ENCODE measurements at places on chromosomes 1 and 21.
A peak's percentile ranks its signal among the peaks of the same experiment; 100 is the strongest.

GRCh38 chr1:91731815-91732214, 154.1 kb downstream of the TGFBR3 start:
- peak; percentile 34 for DNase-seq

- peak; percentile 20 for DNase-seq
Measured at GRCh38 chr1:11245904-11246719, 16.2 kb downstream of the MTOR start.

DNA sequence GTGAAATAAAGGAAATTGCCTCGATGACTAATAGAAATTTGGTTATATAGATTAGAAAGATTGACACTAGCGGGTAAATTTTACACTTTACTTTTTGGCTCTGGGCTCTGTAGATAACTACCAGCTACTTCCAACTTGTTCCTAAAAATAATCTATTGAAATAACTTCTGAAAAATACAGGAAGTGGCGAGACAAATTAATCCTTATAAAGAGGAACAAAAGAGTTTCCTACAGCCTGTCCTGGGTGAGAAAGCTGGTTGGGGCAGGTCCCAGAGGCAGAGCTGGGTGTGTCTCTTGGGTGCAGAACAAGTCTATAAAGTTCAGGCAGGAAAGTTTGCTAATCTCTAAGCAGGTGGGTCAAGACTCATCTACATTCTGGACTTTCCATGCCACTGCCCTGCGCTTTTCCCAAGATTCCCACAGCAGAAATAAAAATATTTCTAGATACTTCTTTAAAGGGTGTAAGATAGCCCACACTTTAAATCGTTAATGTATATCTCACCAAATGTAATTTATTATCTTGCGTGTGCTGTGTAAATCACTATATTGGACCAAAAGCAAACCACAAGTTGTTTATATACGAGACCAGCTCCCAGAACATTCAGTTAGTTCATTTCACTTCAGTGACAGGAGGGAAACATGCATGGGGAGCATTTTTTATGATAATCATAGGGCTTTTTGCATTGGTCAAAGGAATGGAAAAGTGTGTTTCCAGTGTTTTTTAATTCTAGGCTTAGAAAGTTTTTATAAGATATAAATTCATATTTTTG, 70.1 kb upstream of the NRIP1 start:
- no peak for DNase-seq

DNA sequence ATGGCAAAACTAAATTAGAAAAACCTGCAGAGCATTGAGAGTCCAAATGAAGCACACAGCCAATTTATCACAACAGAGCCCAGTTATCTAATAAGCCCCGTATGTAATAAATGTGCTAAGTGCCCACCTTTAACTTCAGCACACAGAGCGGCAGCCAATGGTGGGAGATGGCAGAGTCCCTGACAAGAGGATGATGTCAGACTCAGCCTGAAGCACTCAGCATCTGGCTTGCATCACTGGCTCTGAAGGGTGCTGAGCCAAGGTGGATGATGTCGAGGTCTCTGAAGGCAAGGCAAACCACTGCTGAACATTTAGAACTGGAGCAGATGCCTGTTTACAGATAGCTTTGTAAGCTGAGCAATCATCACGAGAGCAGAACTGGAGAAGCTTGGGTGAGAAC, 118.3 kb downstream of the NUF2 start:
- DNase-seq, result no peak

GRCh38 chr1:246139745-246140182, 367.3 kb downstream of the SMYD3 start:
- no peak for DNase-seq

- no peak for DNase-seq
Measured at GRCh38 chr21:40882192-40882915, 35.4 kb upstream of the DSCAM start.

- no peak for DNase-seq
Measured at GRCh38 chr21:31360717-31361116, 16.7 kb upstream of the TIAM1 start.

- no peak for DNase-seq
Measured at GRCh38 chr1:214455971-214456867, 95.2 kb downstream of the PTPN14 start.

DNA sequence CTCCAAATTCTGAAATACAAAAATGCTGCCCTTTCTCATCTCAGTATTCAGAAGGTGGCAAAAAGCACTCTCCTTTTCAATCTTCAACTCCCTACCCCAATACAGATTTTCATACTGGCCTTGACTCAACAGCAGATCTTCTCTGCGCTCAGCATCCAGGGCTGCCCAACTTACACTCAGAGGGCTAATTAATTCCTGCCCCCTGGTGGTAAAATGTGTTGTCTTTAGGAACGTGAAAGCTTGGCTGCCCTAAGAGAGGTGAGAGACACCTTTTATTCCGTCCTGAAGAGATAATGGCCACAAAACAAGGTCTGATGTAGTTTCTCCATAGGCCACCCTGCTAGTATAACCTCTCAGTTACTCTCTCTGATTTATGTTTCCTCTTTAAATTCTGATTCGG, 25.0 kb downstream of the KRTAP24-1 start:
- no peak for DNase-seq

GRCh38 chr1:178121883-178122282, 28.0 kb downstream of the RASAL2 start:
- no peak for DNase-seq

DNA sequence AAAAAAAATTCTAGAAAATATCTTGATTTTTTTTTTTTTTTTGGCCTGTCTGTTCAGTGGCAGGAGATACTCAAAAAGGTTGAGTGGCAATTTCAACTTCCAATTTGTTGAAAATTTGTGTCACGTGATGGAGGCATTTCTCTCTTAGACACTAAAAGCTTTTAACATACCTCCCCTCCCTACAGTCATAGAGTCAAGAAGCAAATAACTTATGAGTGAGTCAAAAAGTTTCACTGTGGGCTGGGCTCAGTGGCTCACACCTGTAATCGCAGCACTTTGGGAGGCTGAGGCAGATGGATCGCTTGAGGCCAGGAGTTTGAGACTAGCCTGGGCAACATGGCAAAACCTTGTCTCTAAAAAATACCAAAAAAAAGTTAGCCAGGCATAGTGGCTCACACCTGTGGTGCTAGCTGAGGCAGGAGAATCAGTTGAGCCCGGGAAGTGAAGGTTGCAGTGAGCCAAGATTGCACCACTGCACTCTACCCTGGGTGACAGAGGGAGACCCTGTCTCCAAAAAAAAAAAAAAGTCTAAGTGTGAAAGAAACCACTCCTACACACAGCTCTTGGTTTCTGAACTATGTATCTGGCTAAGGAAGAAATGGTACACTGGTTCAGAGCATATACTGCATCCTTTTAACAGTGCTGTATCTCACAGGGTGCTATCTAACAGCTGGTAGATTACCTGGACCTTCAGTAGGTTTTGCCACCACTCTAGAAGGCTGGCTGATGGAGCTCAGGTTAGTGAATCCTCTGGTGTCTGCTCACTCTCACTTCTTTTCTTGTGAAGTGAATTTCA, 11.6 kb upstream of the BSDC1 start:
- no peak for DNase-seq

GRCh38 chr1:23108918-23109533, 59.6 kb downstream of the LUZP1 start:
- DNase-seq, result peak; percentile 30

GRCh38 chr1:30277911-30278310, 445.5 kb downstream of the MATN1 start:
- no peak for DNase-seq

DNA sequence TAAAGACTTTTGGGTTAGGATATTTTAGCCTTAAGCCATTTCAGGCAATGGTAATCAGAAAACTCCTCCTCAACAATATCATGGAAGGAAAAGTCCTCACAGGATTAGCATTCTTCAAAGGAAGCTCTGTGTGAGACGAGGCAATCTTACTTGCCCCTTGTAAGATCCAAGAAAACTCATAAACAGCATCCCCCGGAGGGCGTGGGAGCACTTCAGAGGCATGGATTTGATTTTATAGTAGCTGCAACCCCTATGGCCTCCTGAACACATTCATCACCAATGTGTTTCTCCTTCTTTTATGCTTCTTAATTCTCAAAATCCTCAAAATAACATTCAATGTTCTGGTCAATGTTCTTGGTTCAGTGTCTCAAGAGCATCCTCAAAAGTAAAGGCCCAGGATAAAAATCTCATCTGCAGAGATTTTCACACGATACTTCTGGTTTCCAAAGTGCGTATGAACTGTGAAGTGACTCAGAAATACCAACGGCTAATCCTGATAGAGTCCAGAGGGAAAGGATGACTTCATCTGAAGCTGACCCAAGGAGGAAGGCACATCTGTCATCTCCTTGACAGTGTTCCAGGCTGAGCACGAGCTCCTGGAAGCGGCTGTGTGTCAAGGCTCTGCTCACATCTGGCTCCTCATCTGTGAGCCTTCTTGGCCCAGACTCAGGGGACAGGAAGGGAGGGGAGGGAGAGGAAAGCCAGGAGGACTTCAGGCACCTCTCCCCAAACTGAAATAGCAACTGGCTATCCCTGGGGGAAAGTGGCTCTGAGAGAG, 49.3 kb upstream of the PSEN2 start:
- DNase-seq, result no peak

- no peak for DNase-seq
Measured at GRCh38 chr1:3551290-3551678, 60.0 kb downstream of the MEGF6 start.

- DNase-seq, result no peak
Measured at GRCh38 chr1:103108376-103109150, at the start of gene COL11A1. Gene COL11A1 (minus strand): TSS chr1:103108522. CDS start chr1:103108178, 344 bp downstream.

- DNase-seq, result no peak
Measured at GRCh38 chr1:13829152-13829769, 129.3 kb downstream of the PRDM2 start.

- no peak for DNase-seq
Measured at GRCh38 chr1:1609822-1610485, 5.3 kb upstream of the MIB2 start.

- DNase-seq, result no peak
Measured at GRCh38 chr1:17826165-17826488, 71.0 kb downstream of the ACTL8 start.

GRCh38 chr1:111737216-111738132, 1.7 kb downstream of the INKA2 start:
- DNase-seq, result no peak

- DNase-seq, result no peak
Measured at GRCh38 chr1:21495225-21495820, 13.9 kb upstream of the ALPL start.

DNA sequence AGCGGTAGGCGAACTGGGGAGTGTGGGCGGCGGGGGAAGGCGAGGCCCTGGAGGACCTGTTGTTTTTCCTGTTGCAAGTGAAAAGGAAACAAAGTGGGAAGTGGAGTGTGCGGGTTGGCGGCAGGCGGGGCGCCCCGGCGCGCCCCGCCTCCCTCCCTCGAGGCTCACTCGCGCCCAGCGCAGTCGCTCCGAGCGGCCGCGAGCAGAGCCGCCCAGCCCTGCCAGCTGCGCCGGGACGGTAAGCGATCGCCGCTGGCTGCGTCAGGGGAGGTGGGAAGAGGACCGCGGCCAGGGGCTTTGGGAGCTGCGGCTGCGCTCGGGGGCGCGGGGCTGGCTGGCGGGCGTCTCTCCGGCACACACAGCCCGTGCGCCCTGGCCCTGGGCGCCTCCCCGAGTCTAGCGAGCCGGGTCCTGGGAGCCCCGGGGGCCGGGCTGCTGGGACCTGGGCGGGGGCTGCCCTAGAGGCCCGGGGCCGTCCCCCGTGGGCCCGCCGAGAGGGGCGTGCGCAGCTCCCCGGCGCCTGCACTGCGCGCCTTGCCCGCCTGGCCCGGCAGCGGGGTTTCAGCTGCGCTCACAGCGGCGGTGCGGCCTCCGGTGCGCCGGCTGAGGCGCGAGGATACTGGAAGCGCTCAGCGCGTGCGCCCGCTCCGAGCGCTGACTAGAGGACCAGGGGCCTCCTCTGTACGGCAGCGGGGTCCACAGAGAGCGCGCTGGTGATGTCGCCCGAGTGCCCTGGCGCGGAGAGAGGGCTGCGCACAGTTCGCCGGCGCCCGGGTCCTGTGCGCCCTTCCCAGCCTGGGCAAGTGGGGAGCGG, at the start of gene PIK3CD:
Gene PIK3CD, plus strand, starts transcription at position 167 of the 814 bp plus-strand sequence. CDS start 58,725 bp downstream, outside the sequence.
- DNase-seq, result peak; percentile 35

GRCh38 chr1:30639881-30640452, 83.4 kb downstream of the MATN1 start:
- no peak for DNase-seq

DNA sequence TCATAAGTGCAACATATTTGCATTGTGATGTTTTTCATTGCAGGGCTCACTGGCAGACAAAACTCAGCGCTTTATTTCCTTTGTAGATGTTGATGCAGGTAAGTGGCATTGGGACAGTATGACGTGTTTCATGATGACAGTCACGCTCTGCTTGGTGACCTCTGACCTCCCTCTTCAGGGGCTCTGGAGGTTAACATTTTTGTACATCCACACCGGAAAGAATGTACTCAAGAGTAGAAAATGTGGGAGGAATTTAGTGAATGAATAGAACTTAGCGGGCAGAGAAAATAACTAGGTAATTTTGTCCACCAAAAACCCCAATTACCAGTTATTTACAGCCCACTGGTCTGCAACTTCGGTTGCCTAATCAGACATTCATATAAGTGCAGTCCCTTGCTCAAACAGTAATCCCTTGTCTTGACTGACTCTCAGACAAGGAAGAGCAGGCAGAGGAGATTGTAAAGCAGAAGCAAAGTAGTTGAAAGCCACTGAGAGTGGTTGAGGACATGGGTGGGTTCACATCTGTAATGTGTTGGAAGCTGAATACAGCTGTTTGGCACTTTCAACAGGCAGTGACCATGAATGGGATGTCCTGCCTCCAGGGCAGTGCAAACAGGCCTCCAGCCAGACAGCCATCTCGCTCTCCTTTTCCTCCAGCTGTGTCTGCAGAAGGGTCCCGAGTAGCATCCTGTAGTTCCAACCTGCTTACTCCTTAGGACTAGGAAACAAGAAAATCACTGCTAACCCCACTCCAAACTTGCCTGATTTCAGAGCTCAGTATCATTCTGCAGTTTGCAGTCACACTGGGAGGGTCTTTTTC, 188.9 kb downstream of the NRIP1 start:
- DNase-seq, result no peak

DNA sequence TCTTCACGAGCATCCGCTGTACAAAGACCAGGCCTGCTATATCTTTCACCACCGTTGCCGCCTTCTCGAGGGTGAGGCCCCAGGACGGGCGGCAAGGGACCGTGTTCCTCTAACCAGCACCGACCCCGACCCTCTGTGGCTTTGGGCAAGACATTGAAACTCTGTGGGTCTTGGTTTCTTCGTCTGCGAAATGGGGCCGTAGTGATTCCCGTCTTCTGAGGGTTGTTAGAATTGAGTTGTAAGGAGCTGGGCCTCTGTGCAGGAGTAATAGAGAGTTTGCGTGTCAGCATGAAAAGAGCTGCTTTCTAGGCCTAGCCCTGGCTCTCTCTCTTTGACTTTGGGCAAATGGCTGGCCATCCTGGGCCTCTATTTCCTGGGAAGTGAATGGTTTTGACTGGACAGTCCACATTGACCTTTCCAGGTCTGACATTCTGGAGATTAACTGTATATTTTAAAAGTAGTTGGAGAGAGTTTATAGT, 591 bp downstream of the MRPL37 start:
- DNase-seq, result no peak

All from CD4-positive, alpha-beta T cell treated with Interleukin-15 for 4 hours (primary cell).